Effector CD8-positive, alpha-beta T cell (primary cell): ENCODE measurements at places on chromosomes 11 and 22.

- DNase-seq, result no peak
Measured at GRCh38 chr11:112382561-112382960, 121.9 kb upstream of the PLET1 start.

DNA sequence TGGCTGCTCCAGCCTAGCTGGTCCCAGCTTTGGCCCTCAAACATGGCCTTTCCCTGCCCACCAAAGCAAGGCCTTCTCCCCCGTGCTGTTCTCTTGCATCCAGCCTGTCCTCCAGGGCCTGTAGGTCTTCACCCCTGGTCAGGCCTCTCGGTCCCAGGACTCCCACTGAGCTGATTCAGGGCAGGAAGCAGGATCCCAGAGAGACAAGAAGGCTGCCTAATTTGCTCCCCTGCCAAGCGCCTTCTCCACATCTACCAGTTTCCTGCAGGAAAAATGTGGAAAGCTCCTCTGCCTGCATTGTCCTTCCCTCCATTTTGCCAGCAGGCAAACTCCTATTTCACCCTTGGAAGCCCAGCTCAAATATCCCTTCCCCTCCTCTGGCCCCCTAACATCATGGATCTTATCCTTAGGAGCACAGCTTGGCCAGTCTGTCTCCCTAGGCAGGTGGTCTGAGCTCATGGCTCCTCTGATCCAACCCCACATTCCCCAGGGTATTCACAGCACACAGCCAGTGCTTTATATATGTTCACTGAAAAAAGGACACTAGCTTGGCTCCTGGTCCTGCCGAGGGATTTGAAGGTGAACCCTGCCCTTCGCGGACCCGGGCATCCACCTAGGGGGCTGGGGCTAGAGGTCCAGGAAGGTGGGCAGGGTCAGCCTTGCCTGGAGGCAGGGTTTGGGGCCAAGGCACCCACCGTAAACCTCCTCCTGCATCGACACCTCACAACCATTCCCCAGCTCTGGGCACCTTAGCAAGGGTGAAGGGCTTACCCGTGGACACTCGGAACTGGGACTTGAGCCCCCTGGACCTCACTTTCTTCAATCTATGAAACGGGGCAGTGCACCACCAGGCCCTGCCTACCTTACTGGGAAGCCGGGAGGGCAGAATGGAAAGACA is 968 bp downstream of the RHBDD3 start:
- no peak for DNase-seq

- DNase-seq, result no peak
Measured at GRCh38 chr11:30902929-30903328, 316.8 kb upstream of the MPPED2 start.

GRCh38 chr11:111693224-111693937 is 72.8 kb downstream of the PPP2R1B start:
- no peak for DNase-seq

DNA sequence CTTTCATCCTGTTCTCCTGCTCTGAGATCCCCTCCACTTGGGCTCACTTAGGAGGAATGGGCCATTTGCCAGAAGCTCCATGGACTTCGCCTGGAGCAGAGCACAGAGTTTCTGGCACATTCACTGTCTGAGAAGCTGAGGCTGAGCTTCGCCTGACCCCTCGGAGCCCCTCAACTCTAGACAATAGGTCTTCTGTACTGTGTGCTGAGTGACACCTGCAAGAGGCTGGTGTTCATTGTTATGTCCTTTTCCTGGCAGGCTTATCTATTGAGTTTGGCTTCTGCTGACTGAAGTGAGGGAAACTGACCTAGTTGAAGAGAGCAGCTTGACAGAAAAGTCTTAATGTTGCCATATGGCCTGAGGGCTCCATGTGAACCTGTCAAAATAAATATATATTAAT is 124.3 kb downstream of the EHF start:
- DNase-seq, result no peak

DNA sequence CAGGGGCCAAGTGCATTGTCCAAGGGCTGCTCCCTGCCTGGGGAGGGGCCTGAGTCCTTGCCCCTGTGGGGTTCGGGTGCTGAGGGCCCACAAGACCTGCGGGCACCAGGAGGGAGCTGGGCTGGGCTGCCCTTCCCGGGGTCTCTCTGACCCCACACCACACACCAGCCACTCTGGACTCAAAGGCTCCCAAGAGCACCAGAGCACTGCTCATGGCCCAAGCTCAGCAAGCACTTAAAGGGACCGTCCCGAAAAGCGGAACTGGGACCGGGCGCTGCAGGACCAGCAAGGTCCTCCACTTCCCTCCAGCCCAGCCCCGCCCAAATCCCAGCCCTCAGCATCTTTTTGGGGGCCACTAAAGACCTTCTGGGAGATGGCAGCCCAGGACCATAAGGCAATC is 5.3 kb downstream of the LSP1 start:
- DNase-seq, result no peak

DNA sequence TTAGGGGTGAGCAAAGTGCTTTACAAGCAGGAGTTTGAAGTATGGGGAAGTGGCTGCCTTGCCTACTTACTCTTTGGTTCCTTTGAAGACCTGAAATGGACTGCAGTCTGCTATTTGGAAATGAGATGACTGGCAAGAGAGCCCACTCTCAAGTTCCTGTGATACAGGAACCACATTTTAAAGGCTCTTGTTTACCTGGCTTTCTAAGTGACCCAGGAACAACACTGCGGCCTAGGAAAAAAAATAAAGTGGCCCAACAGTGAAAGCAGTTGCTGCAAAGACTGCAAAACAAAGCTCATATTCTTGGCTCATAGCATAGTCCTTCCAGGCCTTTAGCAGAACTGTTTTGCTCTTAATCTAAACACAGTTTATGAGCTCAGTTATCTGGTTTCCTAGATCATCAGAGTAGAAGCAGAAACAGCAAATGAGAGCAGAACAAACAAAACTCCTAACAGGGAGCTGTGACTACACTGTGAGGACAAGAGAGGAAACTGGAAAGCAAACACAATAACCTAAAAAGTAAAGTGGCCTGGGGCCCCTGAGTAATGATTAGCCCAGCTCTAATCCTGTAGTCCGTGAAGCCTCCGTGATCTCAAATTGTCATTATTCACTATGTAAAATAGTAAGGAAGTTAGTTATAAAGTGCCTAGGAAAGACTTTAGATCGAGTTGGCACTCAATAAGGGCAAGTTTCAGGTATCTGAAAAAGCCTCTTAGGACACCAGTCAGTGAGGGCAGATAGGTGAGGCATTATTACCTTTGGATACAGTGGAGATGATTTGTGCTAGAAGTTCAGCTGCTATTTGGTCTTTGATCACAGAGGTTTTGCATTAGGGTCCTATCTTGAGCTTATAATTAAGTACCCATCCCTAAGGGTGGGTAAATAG is 11.5 kb downstream of the CCDC117 start:
- DNase-seq, result no peak

DNA sequence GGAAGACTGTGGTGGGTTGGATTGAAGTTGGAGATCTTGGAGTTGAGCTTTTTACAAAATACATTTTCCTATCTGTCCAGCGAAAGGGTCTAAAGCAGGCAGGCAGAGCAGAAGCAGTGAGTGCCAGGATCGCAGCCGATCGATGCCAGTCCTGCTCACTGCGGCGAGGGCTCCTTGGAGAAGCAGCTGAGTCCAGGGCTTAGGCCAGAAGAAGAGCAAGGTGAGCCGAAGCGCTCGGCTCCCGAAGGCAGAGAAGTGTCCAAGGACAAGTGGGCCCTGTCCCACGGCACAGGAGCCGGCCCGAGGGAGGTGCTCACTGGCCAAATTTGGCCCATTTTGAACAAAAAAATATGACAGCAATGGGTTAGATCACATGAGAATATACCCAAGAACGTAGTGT is 637.8 kb downstream of the BRD1 start:
- DNase-seq, result no peak

DNA sequence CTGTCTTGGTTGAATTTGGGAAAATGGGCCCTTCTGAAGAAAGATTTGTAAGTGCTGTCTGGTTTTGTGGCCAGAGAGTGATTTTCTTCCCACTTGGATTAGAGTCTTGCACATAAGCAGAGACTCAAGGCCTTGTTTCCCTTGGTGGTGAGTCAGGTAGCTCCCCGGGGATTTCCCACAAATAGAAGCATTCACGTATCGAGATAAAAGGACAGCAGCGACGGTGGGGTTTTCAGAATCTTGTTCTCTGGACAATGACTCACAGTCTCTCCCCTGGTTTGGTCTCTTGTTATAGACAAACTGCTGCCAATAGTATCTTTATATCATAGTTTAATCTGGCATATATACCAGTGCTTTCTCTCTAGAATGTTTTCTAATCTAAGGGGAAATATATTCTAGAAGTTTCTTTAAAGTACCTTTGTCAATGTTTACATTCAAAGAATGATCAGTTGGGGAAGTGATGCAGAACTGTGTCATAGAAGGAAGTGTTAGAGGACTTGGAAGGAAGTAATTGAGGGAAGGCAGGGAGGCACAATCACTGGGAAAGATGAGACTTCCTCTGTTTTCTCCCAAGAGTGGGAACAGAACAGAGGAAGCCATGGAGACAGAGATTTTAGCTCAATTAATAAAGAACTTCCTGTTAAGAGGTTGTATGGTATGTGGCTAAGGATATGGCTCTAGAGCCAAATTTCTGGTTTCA is 18.1 kb downstream of the POLA2 start:
- no peak for DNase-seq

DNA sequence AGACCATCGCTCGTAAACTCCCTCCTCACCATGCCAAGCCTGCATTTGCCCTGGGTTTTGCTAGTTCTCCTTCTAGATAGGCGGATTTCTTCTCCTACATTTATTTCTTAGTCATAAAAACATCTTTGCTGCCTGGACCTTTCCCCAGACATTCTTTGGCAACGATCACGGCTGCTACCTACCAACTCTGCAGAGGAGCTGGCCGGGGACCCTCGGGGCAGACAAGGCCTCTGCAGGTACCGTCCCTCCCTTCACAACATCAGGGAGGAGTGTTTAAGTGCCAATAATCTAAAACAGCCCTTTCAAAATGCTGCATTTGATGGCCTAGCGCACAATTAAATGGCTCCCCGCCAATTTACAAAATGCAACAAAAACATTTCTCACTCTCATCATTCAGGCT is 34.4 kb downstream of the BRD1 start:
- DNase-seq, result no peak

- no peak for DNase-seq
Measured at GRCh38 chr11:66454828-66455227, 11.9 kb upstream of the PELI3 start.

DNA sequence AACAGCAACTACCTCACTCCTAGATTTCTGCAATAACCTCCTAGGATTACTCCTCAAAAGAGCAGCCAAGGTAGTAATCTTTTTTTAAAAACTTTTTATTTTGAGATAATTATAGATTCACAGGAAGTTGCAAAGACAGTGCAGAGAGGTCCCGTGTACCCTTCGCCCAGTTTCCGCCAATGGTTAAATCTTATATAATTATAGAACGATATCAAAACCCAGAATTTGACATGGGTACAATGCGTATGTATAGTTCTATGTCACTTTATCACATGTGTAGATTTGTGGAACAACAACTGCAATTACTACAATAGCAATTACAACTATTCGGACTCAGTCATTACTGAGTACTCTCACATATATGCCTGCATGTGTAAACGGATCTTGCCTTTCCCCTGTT is 94.8 kb upstream of the APOA1 start:
- DNase-seq, result no peak

GRCh38 chr11:37718431-37718999 is 1120.5 kb upstream of the RAG2 start:
- DNase-seq, result no peak

DNA sequence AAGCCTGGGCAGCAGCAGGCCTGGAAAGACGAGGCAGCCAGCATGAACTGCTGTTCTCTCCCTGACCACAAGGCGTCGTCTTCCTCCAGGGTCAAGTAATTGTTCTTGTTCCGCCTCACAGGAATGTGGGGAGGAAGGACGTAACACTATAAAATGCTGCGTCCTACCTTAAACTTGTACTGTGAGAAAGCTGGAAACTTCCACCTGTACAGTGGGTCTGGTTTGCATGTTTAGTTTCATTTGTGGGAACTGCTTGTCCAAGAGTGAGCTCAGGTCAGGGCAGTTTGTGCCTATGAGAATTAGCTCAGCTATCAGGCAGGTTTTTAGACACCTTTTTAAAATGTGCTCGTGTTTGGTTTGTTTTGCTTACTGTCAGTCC is 55.2 kb downstream of the PANX1 start:
- no peak for DNase-seq

DNA sequence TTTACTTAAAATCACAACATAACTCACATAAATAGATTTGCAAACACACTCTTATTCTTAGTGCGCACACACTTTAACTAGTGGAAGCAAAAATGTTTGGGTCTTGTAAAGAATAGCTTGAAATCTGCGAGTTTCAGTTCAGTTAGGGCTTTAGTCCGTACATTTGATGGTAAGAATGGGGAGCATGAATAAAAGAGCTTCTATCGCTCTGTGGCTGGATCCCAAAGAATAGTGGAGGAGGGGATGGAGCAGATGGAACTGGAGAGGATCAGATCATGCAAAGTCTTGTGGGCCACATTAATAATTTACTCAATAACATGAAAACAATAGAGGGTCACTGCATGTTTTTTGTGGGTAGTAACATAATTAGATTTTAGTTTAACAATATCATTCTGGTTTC is 44.3 kb downstream of the DNHD1 start:
- DNase-seq, result no peak

GRCh38 chr11:77402218-77402556 is 71.7 kb downstream of the PAK1 start:
- DNase-seq, result no peak

GRCh38 chr11:12902791-12903486 is 106.2 kb upstream of the RASSF10 start:
- no peak for DNase-seq
